Activated CD4-positive, alpha-beta T cell treated with anti-CD3 and anti-CD28 coated beads, Interleukin-2, amount 10 ng/mL, durations not matched to agents 7 days and 5 days (primary cell): ENCODE measurements at places on chromosomes 5 and 9.

DNA sequence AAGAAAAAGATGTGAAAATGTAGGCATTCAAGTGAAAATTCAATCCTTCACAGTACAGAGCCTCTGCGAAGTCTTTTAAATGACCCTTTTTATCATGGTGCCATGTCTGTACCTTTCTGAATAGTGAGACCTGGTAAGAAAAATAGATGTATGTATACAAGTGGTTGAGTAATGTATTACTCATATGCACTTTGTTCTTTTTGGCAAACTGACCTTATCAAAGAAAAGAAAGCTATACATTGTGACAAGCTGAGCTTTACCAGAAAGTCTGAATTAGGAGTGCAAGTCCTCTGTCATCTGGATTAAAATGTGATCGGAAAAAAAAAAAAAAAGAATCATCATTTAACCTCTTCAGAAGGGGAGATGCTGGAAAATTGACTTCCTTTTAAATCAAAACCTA is 356.4 kb upstream of the CCNH start:
- no peak for DNase-seq

- no peak for DNase-seq
Measured at GRCh38 chr9:125176636-125177035, 13.0 kb downstream of the PPP6C start.

- no peak for DNase-seq
Measured at GRCh38 chr9:83385317-83385716, 152.9 kb downstream of the FRMD3 start.

DNA sequence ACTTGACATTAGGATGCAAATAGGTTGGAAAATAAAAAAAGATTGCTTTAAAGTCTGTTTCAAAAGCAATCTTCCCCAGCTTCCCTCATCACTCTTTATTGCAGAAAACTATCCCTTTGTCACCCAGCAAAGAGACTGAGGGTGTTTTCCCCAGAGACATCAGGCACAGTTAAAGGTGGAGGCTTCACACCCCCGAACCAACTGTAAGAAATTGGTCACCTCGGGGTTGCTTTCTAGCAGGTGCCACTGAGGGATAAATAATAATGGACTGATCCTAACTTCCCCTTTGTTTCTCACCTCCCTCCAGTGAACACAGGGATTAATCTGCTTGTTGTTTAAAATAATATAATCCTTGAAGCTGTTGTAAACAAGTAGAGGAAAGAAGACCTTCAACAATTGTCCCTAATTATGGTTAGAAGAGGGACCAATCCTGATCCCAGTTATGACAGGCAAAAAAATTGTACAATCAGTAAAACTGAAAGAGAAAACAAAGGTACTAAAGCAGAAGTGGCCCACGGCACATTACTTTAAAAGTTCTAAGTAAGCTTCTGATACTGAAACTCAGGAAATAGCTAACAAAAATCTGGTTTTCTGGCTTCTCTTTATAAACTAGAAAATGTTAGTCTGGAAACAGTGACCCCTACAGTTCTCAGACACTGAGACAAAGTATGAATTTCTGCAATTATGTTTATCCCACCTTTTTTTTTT is 6.6 kb upstream of the PCSK1 start:
- no peak for DNase-seq

DNA sequence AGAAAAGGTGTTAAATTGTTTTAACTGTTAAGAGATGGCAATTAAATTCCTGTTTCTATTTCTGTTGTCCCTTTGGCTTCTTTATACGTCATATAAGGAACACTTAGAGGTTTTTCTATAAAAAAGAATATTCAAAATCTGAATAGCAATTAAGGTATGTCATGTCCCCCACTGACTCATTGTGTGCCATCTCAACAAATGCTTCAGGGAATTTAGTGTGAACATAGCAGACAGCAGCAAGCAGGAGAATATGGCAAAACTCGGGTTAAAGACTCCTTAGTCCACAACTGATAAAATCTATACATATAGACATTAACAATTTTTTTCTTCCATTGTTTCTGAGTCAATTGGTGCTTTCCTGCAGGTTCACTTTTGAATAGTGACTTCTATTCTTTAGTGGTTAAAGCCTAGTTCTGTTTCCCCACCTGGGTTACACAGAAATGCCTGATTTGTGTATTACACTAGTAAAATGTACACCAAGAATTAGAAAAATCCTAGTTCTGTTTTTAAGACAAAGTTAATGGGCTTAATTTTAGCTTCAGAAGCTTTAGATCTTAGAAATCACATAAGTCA is 17.9 kb upstream of the RPS23 start:
- no peak for DNase-seq

- DNase-seq: no peak
Measured at GRCh38 chr5:36841677-36842076, 34.9 kb upstream of the NIPBL start.

DNA sequence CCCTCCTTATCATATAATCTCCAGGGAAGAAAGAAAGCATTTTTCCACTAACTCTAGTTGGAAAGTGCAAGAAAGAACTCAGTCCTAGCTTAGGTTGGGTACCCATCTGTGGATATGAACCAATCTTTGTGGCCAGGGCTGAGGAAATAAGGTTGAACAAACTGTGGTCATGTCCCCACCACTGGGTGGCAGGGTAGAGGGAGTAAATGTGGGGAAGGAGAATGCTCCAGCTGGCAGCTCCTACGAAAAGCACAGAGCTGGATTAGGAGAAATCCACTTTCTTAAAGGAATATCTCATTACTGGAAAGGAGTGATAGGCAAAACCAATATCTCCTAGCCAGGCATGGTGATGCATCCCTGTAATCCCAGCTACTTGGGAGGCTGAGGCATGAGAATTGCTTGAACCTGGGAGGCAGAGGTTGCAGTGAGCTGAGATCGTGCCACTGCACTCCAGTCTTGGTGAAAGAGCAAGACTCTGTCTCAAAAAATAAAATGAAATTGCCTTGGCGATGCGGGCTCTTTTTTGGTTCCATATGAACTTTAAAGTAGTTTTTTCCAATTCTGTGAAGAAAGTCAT is 175.1 kb downstream of the CCDC192 start:
- DNase-seq: no peak

DNA sequence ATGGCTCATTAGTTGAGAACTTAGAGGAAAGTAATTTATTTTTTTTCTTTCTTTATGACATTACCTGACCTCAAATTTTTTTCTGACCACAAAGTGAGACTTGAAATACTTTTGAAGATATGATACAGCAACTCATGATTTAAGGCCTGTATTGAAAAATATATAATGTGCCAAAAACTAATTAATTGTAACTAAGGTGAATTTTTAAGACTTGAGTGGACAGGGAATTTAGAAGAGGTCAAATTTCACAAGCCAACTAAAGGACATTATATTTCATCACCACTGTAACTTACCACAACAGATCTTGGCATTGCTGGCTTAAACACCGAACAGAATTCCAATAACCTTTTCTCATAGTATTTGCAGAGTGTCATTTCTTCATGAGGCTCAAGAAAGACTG is 1.8 kb downstream of the CCNH start:
- DNase-seq: no peak

- no peak for DNase-seq
Measured at GRCh38 chr9:123739387-123739786, 190.5 kb downstream of the DENND1A start.

GRCh38 chr9:14396171-14396570 is 82.2 kb upstream of the NFIB start:
- no peak for DNase-seq

- DNase-seq: no peak
Measured at GRCh38 chr5:67051164-67051563, 145.4 kb downstream of the CD180 start.

DNA sequence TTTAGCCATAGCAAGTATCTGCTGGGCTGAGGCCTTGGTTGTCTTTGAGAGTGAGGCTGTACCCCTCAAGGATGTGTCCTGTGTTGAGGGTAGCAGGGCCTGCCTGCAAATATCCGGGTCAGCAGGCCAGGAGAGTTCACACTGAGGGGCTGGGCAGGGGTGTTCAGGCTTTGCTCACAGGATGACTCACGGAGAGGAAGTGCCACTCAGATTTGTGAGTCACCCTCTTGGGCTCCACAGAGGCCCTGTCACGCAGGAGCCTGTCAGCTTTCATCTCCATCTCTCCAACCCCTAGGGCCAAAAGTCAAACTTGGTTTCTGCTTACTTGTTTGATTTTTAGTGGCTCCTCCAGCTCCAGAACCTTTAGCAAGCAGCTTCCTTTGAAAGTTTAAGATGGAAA is 211.5 kb downstream of the SEC61B start:
- peak; percentile 57 for DNase-seq

- peak; percentile 64 for DNase-seq
Measured at GRCh38 chr9:75087289-75087823, 599 bp downstream of the NMRK1 start.

DNA sequence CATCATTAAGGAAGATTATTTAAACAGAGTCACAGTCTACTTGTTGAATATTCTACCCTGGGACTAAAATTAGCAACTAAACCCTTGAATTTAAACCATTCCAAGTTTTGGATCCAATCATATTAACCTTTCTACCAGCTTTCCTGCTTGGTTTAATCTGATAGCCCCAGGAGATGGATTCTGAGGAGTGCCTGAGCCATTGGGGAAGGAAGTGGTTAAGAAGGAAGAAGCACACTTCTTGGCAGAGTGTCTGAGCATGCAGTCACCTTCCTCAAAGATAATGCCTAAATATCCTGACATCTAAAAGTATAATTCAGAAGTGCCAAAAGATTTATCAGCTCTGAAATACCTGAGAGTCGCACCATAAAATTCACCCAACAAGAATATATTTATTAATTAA is 74.1 kb upstream of the SNCAIP start:
- no peak for DNase-seq

DNA sequence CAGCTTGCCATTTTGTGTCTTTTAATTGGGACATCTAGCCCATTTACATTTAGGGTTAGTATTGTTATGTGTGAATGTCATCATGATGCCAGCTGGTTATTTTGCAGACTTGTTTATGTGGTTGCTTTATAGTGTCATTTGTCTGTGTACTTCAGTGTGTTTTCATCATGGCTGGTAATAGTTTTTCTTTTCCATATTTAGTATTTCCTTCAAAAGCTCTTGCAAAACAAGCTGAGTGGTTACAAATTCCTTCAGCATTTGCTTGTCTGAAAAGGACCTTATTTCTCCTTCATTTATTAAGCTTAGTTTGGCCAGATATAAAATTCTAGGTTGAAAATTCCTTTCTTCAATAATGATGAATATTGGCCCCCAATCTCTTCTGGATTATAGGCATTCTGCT is 28.5 kb upstream of the TNFSF15 start:
- DNase-seq: no peak

DNA sequence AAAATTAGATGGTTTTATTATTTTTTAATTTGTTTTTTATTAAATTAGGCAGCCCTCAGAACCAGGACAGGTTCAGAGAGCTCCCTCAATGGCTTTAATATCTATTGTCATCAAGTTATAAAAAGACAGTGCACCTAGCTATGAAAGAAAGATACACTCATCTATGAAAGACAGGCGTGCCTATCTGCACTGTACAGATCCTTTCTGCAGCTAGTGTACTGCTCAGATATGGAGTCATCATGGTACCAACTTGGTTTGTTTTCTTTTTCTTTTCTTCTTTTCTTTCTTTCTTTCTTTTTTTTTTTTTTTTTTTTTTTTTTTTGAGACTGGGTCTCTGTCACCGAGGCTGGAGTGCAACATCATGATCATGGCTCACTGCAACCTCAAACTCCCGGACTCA is 54.8 kb upstream of the GPBP1 start:
- DNase-seq: no peak

DNA sequence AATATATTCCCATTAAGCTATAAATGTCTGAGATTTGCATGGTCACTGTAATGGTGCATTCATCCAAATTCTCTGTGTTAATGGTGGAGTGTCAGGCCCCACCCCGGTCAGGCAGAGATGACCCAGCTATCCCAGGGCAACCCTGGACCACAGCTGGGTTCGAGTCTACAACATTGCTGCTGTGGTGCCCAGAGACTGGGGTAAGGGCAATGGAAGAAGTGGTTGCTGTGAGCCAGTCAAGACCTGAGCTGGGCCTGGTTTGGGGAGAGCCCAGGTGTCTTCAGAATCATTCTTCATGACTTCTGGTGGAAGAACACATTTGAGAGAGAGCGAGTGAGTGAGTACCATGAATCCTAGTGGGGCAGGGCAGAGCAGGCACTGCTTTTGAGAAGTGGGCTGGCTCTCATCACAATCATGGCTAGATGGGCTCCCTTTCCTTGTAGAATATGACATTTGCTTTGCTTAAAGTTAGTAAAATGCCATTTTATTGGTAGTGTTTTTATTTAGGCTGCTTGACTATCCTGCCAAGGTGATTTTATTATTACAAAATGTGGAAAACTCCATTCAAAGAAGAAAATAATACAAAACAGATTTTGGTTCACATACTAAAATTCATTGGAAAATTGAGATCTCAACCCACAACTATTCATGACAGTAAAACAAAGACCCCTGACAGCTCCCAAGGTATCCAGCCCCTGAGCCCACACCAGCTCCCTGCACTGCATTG is 125.8 kb upstream of the SLC25A48 start:
- DNase-seq: no peak

- no peak for DNase-seq
Measured at GRCh38 chr9:98009936-98010335, 26.8 kb downstream of the ANP32B start.

- DNase-seq: no peak
Measured at GRCh38 chr5:120499876-120500563, 35.9 kb downstream of the PRR16 start.

DNA sequence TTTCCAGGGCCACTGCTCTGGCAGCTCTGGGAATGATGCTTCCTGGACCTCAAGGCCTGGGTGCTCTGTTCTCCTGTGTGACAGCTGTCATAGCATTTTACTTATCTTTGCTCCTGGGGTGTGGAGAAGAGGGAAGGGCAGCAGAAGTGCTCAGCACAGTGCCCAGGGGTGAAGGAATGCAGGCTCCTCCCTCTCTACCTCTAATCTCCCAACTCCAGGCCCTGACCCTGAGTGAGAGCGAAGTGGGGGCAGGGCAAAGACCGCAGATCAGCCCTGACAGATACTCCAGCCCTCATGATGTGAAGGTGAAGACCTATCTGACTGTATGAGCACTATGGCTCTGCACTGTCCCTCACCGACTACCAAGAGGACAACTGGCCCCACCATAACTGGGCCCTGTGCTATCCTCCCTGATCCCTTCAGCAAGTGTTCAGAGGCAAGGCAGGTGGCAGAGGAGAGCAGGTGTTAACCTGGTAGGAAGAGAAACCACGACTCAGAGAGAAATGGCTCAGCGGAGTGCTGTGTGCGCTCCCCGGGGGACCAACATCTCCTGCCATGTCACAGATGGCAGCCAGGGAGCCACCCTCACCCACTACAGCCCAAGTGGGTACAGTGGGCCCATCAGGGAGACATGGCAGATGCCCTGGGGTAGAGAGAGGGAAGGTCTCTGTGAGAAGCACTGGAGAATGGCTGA is 16.8 kb downstream of the ACSL6 start:
- no peak for DNase-seq
